IPS-NIHi11 (cell line): ENCODE measurements at places on chromosomes 5 and 9.

- no peak for DNase-seq
Observed at GRCh38 chr5:160129841-160130240, 10.6 kb upstream of the PWWP2A start.

- no peak for DNase-seq
Observed at GRCh38 chr9:130948266-130948665, 9.2 kb upstream of the FIBCD1 start.

GRCh38 chr5:72949481-72949880 is 6.4 kb upstream of the FCHO2 start:
- no peak for DNase-seq

- no peak for DNase-seq
Observed at GRCh38 chr5:55896663-55897062, 45.5 kb downstream of the IL31RA start.

GRCh38 chr5:167766957-167767356 is 524.5 kb upstream of the WWC1 start:
- no peak for DNase-seq

DNA sequence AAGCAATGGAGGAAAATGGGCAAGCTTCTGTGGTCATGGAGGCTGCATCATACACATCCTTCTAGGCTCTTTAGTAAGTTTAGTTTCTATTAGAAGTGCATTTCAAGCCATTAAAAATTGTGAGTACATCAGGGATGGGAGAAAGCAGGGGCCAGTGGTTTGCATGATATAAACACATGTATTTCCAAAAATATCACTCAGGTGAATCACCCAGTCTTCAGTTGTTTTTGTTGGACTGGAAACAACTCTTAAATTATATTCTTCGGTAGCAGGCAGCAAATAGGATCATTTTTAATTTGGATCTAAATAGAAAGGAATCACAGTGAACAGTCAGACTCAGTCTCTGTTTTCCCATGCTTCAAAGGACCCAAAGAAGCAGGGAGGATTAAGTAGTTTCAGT is 657.9 kb downstream of the TLR4 start:
- no peak for DNase-seq

- no peak for DNase-seq
Observed at GRCh38 chr5:148428848-148429247, 45.1 kb downstream of the FBXO38 start.

DNA sequence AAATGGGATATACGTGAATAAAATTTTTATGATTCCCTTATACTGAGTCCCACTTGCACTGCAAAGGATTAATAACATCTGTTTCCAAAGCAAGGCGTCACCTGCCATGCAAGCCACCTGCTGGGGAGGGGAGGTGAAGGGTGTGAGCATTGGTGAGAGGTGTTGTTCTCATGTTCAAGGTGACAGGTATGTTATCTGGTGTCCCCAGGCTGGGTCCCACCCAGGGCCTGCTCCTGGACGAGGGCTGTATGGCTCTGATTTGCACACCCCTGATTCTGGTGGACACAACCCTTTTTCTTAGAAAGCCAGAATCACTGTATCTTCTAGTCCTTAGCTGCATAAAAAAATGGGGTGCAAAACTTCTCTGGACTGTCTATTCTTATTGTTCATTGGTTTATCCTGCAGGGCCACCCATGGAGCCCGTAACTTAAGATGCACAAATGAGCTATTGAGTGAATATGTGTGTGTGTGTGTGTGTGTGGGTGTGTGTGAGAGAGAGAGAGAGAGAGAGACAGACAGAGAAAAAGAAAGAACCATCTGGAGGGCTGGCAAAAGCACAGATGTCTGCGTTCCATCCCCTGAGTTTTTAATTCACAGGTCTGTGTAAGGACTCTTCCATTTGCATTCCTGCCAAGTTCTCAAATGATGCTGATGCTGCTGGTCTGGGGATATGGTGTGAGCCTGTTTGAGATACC is 53.7 kb downstream of the SYK start:
- DNase-seq, result no peak

- peak; percentile 76 for DNase-seq
Observed at GRCh38 chr9:121700165-121700831, 48.9 kb downstream of the DAB2IP start.

- no peak for DNase-seq
Observed at GRCh38 chr5:141484310-141484640, 555 bp upstream of the PCDHGC4 start.

- DNase-seq, result no peak
Observed at GRCh38 chr5:165400086-165400485, 1894.7 kb downstream of the MAT2B start.

- no peak for DNase-seq
Observed at GRCh38 chr5:119080936-119081335, 10.0 kb downstream of the DMXL1 start.

- no peak for DNase-seq
Observed at GRCh38 chr5:139676951-139677735, 29.0 kb downstream of the CXXC5 start.

GRCh38 chr5:175325681-175326080 is 118.3 kb downstream of the DRD1 start:
- DNase-seq, result no peak

DNA sequence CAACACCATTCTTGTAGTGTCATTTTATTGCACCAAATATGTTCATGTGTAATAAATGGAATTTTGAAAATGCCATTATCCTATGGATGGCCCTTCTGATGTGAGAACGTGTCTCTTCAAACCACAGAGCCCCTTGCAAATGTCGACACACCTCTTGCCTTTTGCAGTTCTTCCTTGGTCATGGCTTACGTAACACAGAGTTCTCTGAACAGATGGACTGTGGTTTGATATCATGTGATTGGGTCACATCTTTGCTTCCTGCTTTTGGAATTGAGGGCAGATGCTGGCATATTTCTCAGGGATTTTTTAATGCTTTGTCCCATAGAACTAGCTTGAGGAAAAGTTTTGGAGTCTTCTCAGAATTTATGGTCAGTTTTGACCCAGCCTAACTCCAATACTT is 4.6 kb downstream of the TGFBR1 start:
- no peak for DNase-seq

- no peak for DNase-seq
Observed at GRCh38 chr5:1005249-1005851, 3.3 kb upstream of the NKD2 start.

DNA sequence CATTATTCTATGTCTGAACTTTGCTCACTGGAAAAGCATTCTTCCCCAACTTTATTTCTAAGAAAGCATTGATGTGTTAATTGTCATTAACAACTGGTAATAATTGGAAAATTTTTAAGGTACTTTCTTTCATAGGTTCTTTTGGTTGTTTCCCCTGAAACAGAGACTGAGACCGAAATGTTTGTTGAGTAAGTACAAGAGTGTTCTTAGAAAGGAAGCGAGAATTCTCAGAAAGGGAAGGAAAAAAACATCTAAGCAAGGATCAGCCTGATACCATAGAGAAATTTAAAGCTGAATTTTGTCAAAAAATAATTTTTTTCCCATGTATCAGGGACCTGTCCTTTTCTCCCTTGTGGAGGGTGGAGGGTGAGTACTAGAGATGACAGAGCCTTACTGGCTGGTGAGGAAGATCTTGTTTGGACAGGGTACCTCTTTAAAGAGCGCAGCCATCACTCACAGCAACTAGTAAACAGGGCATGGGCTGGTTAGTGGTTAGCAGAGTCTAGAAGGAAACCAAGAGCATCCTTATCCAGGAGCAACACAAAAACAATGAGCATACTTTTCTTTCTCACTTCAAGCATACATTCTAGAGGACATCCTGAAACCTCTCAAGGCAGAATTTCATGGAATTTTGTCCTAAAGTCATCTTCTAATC is 898.5 kb downstream of the DNAH5 start:
- no peak for DNase-seq

DNA sequence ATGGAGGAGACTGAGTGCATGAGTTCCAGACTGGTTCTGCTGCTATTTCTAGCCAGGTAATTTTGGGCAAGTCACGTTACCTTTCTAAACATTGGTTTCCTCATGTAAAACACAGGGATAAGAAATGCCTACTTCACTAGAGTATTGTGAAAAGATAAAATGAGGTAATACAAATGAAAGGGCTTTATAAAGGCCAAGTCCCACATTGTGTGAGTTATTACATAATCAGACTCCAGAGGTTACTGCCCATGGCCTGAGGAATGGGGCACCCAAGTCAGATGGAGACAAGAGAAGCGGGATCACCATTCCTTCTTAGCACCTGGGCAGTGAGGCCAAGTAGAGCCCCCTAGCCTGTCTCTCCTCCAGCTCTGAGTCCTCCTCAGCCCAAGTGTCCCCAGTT is 7.5 kb downstream of the HBEGF start:
- no peak for DNase-seq

GRCh38 chr5:122773619-122774018 is 1.3 kb upstream of the SNX2 start:
- DNase-seq, result no peak

- peak; percentile 56 for DNase-seq
Observed at GRCh38 chr5:41510176-41510831, at the start of gene PLCXD3. TSS of gene PLCXD3 (minus strand) at chr5:41510601. CDS start at chr5:41510526, 75 bp downstream.

DNA sequence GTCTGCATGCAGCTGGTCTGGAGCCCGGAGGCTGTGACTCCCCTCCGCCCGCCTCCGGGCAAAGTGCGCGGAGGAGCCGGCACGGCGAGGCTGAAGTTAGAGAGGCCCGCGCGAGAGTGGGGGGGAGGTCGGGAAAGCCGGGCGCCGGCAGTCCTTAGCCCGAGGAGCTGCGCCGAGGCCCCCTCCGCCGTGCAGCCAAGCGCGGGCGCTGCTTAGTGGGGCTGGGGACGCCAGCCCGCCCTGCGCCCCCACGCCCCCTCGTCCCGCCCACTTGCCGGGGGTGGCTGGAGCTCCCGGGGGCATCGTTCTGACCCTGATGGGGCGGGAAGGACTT is 403 bp downstream of the NINJ1 start:
- peak; percentile 82 for DNase-seq

DNA sequence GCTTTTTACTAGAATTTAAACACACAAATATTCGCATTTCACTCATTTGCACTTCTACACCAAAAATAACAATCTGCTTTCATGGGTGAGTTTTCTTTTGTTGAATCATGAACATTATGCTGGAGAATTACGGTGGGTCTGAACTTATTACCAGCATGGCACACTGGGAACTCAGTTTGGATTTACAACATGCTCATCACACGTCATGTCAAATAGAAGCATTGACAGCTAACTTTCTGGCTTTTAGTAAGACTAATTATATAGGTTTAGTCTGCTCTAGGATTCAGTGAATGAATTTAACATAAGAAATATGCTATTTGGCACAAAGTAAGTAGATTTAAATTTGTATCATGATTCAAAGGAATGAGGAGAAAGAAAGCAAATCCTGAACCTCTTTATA is 290.4 kb downstream of the TMEM167A start:
- no peak for DNase-seq

DNA sequence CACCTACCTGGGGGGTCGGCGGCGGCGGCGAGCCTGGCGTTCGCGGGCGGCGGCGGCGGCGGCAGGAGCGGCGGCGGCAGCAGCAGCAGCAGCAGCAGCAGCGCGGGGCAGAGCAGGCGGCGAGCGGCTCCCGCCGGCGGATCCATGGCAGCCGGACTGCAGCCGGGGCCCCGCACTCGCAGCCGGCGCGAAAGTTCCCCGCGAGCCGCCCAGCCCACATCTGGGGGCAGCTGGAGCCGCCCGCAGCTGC is 153 bp downstream of the ADAMTS2 start:
- DNase-seq, result no peak

- no peak for DNase-seq
Observed at GRCh38 chr5:40034441-40034840, 609.7 kb upstream of the DAB2 start.

- no peak for DNase-seq
Observed at GRCh38 chr9:126809068-126809467, 4.2 kb downstream of the ZBTB43 start.

DNA sequence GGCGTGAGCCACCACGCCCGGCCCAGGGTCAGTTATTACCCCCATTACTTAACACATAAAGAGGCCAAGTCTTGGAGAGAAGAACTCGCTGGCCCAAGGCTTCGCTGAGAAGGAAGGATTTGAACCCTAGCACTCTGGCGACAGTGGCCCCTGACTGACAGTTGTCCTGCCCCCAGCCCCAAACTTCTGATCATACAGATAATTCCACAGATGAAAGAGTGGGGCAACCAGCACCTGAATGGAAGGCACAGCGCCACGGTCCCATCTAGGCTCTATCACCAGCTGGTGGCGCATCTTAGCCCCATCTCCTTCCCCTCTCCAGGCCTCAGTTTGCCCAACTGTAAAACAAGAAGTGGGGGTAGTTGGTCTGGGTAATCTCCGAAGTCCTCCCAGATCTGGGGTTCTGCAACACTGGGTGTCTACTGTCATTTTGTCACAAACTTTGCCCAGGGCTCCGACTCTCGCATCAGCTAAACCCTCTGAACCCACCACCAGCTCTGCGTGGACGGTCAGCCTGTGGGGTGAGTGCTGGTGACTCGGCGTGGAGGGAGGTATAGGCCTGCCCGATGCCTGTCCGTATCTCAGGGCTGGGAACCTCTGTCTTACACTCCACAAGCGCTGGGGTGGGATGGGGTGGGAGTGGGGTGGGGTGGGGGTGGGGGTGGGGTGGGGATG is 209.3 kb downstream of the C9orf50 start:
- DNase-seq, result no peak

DNA sequence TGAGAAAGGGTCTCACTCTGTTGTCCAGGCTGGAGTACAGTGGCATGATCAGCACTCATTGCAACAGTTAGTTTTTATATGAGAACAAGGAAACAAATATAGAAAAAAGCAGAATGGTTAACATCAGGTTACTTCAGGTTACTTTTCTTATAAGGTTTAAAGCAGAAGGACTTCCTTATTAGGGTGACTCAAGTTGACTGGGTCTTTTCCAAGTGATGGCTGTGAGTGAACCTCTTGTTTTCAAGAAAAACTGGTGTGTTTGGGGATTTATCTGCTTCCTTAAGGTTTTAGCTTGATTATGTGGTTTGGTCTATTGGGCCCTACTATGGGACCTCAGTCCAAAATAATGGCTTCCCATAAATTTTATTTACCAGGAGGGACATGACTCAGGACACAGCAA is 99.2 kb downstream of the ARRDC3 start:
- no peak for DNase-seq

DNA sequence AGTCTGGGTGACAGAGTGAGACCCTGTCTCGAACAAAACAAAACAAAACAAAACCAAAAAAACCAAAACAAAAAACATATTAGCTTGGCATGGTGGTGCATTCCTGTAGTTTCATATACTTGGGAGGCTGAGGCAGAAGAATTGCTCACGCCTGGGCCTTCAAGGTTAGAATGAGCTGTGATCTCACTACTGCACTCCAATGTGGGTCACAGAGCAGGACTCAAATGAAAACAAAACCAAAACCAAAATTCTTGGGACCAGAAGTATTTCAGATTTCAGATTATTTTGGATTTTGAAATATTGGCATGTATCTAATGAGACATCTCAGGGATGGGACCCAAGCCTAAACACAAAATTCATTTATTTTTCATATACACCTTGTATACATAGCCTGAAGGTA is 80.2 kb downstream of the TMC1 start:
- DNase-seq, result no peak

DNA sequence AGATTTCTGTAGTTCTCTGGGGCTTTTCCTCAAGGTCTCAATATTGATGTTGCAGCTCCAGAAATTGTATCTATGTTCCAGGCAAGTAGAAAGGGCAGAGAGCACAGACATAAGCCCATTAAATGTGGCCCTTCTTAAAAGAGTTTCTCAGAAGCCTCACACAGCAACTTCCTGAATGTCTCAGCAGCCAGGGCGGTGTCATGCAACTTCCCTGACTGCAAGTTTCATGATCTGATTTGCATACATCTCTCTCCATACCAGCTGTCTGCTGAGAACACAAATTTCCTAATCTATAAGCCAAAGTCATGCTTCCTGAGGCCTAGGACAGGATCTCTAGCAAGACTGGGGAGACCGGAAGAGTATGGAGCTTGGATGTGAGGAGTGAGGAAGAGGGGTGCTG is 13.0 kb downstream of the RGS7BP start:
- no peak for DNase-seq
